CD4-positive, alpha-beta T cell treated with Interleukin-17A for 1 hour (primary cell): ENCODE measurements at places on chromosomes 1 and 21.

DNA sequence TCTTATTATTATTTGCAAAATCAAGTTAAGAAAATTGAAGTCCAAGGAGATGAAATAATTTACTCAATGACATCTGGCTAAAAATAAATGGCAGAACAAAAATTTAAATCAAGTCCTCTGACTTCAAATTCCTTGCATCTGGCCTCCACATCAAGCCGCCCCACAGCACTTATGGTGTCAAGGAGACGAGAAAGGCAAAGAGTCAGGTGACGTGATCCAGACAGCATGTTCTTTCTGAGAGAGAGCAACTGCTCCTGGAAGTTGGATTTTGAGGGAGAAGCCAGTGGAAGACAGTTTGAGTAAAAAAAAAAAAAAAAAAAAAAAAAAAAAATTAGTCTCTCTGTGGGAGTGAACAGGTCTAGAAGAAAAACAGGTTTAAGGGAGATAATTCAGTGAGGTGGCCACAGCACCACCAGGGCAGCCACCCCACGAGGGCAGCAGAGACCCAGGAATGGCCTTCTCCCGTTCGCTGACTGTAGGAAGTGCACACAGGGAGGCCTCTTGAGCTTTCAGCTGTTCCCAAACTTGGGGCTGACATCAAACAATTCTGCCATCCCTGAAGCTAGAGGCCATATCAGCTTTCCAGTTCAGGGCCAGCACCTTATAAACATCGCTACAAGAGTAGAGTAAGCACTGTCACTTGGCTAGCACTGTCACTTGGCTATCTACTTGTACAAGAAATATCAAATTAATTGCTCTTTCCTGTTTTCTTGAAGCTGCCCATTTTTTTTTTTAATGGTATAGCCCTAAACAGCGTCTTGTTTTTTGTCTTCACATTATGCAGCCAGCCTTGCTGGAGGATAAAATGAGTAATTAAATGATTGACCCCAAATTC lies 7.8 kb downstream of the C1orf162 start:
- peak; percentile 69 for DNase-seq

DNA sequence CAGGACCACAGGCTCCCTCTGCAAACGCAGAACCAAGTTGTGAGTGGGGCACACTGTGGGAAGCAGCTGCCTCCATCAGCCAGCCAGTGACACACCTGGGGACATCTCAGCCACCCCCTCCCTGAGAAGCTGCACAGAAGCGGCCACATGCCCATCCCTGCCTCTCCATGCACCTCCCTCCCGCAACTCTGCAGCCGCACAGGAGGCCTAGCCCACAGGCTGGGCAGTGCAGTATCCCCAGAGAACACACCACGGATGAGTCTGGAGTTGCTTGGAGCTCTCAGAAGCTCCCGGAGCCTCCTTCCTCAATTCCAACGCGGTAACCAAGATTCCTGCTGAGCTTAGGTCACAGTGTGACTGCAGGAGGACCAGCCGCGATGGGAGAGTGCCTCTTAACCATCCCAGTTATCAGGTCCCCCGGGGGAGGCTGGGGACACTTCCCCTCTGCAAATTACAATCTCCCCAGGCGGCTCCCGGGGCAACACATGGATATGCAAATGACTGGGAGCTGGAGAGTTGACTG lies 1.2 kb upstream of the WNT3A start:
- no peak for DNase-seq

DNA sequence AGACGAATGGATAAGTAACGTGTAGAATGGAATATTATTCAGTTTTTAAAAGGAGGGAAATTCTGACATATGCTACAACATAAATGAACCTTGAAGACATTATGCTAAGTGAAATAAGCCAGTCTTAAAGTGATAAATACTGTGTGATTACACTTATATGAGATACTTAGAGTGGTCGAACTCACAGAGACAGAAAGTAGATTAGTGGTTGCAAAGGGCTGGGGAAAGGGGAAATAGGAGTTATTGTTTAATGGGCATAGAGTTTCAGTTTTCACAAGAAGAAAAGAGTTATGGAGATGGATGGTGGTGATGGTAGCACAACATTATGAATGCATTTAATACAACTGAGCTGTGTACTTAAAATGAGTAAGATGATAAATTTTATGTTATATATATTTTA lies 14.7 kb upstream of the AHCYL1 start:
- DNase-seq: no peak

DNA sequence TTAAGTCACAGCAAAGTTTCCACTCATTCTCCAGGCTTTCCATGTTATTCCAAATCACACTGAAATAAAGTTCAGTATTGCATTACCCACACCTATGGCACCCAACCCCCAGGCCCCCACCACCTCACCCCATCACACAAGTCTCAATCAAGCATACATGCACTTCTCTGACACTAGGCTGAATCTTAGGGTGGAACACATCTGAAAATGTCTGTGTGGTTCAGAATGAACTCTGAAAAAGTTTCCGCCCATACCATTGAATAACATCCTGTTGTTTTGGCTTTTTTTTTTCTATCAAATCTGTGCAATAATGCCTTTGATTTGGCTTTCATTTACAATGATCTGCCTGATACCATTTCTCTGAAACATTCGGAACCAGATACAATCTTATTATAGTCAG lies 25.8 kb upstream of the LRRC8C start:
- peak; percentile 80 for DNase-seq

DNA sequence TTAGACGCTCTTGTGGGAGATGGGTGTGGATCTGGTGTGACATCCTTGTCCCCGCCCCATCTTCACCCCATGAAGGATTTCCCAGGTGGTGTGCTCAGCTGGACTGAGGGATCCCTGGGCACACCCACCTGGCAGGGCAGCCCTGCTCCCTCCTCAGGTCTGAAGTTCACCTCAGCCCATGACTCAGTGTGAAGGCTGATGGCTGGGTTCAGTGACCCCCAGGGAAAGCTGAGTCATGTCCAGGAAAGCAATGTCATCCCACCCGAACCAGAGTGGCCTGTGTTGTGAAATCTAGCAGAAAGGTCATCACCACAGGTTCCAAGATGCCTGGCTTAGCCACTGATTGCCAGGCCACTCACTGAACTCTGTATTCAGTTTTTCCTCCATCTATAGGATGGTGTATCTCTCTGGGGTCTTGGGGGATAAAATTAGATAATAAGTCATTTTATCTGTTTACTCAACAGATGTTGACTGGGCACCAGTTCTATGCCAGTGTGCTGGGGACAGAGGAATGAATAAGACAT lies 97.7 kb upstream of the JUN start:
- no peak for DNase-seq

DNA sequence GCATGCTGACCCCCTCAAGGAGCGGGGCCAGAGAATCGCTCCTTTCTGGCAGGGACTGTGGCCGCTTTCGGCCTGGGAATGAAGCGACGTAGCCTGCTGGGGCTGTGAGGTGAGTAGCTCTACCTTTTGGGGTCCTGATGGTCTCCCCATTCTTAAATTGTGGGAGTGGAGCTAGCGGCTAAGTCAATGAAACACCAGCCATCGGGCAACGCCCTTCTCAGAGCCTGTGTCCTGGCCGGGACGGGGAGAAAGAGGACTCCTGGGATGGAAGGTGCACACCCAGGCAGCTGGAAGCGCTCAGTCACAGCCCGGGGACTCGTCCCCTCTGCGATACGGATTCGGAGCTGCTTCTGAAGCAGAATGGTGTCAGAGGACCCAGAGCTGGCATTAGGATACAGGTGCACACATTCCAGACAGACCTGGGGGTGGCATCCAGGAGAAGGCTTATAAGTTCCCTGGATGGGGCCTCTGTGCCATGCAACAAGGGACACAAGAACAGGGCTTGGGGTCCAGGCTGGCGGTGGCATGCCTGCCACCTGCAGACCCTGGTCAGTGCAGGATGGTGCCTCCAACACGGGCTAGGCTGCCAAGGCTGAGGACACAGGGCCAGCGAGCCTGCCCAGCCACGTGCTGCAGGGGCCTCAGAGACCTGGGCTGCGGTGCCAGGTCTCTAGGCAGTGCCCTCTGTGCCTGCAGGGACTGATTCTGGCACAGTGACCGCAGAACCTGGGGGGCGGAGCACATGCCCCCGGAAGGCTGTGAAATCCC lies 945 bp upstream of the WNT9A start:
- DNase-seq: no peak

GRCh38 chr1:109997204-109997866 lies 12.8 kb downstream of the AHCYL1 start:
- no peak for DNase-seq

GRCh38 chr1:27538793-27539192 lies 48.8 kb upstream of the WASF2 start:
- DNase-seq: no peak

DNA sequence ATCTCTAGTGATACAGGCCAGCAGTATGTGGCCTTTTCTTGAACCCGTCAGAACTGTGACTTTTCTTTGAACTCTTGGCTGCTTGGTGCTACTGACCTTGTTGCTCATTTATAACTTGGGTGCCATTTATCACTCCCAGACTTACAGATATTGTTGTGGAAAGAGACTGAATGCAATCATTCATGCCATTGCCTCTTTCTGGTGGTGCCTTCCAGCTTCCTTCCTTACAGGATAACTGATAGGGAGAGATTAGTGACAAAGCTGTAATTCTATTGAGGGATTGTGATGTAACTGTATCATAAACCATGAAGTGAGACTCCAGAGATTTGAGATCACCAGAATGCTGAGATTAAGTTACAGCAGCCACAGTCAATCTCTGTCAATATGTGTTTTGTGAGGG lies 256.5 kb downstream of the USP25 start:
- DNase-seq: no peak

DNA sequence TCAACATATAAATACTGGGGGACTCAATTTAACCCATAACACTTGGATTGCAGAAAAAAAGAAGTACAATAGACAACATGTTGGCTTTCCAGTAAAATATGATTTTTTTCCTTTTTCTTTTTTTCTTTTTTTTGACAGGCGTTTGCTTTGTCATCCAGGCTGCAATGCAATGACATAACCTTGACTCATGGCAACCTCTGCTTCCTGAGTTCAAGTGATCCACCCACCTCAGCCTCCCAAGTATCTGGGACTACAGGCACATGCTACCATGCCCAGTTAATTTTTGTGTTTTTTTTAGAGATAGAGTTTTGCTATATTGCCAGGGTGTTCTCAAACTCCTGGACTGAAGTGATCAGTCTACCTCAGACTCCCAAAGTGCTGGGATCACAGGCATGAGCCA lies 1512.0 kb upstream of the PRMT6 start:
- DNase-seq: no peak
